ENCODE measurements at places on chromosomes 5 and 9. TPM values are rescaled to one million over a fixed set of nuclear protein-coding genes. Genes with fewer than 3 reads are reported as not detected.

GRCh38 chr5:169649486-169649885 lies 12.4 kb downstream of the DOCK2 start:
- peak; percentile 45 for DNase-seq

GRCh38 chr9:99411479-99412115 lies 189.5 kb downstream of the SEC61B start:
- DNase-seq = no peak

GRCh38 chr5:113808956-113809355 lies 295.5 kb downstream of the YTHDC2 start:
- DNase-seq = no peak

DNA sequence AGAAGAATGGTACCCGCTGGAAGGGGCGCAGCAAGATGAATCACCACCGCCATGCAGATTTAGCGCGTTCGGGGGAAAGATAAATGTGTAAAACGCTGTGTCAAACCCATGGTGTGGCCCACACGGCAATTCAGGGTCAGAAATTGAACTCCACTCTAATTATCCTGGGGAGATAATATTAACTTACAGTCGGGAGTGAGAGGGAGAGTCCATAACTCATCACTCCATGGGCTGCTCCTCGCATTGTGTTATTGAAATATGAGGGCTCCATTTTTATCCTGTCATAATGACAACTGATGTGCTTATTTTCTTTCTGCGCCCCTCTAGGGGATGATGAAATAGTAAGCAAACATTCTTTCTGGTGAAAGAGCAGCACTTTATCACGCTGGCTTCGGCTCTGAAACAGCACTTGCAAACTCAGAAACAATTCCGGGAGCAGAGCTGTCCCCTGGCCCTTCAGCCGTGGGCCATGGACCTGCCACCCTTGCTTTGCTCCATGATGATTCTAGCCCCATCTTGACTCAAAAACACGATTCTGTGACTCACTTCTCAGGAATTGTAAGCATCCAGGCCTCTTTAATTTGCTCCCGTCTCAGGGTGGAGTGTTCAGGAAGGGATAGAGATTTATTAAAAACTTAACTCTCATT lies 431.6 kb downstream of the IRX1 start:
- DNase-seq = peak; percentile 26

Gene PSIP1
- total RNA-seq = 25.4 TPM

DNA sequence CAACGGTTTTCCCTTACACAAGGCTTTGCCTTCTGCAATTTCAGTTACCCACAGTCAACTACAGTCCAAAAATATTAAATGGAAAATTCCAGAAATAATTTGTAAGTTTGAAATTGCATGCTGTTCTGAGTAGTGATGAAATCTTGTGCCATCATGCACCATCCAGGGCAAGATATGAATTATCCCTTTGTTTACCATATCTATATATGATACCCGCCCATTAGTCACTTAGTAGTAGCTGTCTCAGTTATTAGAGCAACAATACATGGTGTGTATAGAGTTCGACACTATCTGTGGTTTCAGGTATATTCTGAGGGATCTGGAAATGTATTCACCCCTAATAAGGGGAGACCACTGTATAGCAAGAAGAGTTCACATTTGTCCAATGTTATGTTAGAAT lies 29.4 kb downstream of the ERBIN start:
- no peak for DNase-seq

DNA sequence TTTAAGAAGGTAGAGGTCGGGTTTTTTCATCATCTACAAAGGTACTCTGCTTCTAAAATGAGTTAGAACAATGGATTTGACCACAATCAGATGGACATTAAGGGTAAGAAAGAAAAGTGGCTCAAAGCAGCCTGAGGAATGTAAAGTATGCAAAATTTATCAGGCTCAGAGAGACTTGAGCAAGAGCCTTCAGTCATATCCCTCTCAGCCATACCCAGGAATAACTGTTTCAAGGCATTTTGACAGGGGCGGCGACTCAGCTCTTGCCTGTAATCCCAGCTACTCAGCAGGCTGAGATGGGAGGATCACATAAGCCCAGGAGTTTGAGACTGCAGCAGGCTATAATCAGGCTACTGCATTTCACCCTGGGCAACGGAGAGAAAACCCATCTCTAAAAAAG lies 38.8 kb upstream of the ANXA2R start:
- peak; percentile 82 for DNase-seq

Data from astrocyte (in vitro differentiated cells and primary cell).